ENCODE measurements at places on chromosomes 12 and 14.

- no peak for DNase-seq
These were observed 1134.6 kb downstream of the BCL11B start for GRCh38 chr14:98137131-98138025.

GRCh38 chr12:293199-293598 is 30.6 kb upstream of the SLC6A13 start:
- DNase-seq, result no peak

- no peak for DNase-seq
These were observed 11.7 kb upstream of the OTX2 start for GRCh38 chr14:56821805-56822610.

- DNase-seq, result no peak
These were observed 248.8 kb downstream of the KCNH5 start for GRCh38 chr14:62796431-62796830.

DNA sequence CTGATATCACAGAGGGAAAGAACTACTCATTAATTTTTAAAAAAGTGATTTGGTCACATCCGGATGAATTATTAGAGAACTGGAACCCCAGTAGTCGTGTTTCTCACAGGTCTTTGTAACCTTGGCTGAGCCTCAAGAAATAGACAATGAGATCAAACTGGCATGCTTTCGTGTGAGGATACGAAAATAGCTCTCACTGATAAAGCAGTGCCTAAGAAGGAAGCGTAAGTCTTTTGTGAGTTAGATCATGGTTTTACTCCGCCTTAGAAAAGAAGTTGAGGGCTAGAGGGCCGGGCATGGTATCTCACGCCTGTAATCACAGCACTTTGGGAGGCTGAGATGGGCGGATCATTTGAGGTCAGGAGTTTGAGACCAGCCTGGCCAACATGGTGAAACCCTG is 33.8 kb upstream of the GALNT16 start:
- no peak for DNase-seq

DNA sequence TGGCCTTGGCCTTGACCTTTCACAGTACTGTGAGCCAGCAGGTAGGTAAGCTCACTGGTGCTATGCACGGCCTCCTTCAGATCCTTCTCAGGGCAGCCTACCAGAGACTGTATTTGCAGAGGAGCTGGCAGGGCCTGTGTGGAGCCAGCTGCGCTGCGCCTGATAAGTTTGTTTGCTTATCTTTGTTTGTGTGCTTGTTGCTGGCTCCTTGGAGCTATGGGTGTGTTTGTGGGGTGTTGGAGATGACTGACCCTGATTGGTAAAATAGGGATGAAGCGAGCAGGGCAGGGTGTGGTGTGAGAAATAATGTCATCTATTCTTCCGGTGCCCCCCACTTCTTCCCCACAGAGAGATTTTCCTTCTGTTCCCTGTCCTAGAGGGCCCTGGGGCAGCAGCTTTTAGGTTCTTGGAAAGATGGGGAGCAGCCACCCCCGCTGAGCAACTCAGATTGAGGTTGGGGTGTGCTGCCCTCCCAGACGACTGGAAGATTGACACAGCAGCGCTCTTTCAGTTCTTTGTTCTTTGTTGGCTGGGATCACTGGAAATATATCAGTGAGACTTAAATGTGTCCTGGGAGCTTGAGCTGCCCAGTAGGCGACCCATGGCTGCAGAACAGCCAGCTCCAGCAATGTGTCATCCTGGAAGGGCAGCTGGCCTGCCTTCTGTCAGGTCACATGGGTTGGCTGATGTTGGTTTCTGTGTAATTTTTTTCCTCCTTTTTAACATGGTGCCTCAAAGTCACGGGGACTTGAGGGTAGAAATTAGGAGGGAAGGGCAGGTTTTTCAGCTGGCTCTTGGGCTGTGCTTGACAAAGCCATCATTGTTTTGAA is 19.6 kb downstream of the MLXIP start:
- DNase-seq, result no peak

DNA sequence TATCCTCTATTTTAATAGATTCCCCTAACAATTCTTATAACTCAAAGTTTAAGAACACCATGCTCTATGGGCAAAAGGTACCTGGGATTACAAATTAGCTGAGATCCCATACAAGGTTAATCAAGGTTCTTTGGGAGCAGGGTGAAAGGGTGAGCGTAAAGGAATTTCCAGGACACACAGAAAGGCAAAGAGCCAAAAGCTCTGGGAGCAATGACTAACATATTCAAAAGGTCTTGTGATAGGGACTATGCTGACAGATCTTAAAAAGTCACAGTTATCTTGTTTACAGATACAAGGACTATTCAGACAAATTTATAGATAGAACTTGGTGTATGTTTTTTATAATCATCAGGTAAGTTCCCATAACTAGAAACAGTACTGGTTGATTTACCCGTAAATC is 19.5 kb upstream of the PPFIBP1 start:
- no peak for DNase-seq

DNA sequence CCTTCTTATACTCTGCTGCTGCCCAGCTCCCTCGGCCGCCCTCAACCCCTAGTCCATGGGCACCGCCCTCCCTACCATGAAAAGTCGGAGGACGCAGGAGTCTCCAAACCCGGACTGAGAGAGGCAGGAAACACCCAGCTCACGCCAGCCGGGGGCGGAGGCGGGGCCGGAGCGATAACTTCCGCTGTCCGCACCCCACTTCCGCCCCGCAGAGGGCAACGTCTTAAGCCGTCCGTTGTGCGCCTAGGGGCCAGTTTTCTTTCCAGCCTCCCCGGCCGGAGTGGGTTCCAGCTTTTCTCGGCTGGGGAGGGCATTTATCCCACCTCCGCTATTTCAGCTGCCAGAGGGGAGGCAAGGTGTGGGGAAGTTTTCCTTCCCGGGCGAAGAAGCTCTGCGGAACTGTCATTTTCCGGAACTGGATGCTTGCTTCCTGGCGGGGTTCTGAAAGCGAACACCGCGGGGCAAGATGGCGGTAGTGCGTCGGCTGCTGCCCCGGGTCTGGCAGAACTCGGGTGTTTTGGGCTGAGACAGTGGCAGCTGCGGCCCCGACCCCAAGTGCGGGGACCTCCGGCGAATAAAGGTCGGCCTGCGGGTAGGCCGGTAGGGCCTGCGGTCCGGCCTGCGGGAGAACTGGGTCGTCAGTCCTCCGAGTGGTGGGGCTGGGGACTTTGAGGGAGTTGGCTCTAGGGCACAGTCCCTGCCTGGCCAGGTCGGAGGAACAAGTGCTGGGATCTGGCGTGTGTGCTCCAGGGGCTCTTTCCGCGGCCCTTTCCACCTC is at the start of the genes KCTD10 and UBE3B:
Gene KCTD10, minus strand, starts transcription at position 116 of the 778 bp plus-strand sequence. Its CDS starts 38 bp downstream, at position 78.
Gene UBE3B, plus strand, starts transcription at position 450 of the 778 bp plus-strand sequence. CDS start 5,918 bp downstream, outside the sequence.
- DNase-seq, result peak; percentile 73

GRCh38 chr12:5307065-5307464 is 124.8 kb upstream of the NTF3 start:
- no peak for DNase-seq

GRCh38 chr12:79508622-79509021 is 182.1 kb downstream of the PAWR start:
- DNase-seq, result no peak

DNA sequence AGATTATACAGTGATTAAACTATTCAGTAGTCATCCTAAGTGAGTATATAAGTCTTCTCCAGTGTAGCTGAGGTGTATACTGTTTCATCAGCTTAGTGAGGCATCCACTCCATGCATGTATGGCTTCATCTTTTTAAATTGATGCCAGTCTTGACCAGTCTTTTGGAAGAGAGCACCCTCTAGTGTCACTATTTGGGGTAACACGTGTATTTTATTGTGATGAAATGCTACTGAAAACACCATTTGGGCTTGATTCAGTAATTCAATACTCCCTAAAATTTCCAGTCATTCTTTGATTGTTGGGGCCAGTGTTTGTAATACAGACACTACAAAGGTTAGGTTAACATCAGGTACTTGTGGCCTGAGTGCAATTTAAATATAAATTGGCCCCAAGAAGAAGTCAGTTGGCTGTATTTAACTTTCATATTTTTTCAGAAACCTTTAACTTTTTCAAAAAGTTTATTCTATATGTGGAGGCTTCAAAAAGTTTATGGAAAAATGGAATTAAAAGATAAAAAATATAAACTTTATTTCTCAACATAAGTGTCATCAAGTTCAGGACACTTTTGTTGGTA is 35.3 kb downstream of the MIPOL1 start:
- DNase-seq, result no peak

- no peak for DNase-seq
These were observed 9.2 kb upstream of the PRH2 start for GRCh38 chr12:10919809-10920208.

- no peak for DNase-seq
These were observed 112.4 kb downstream of the APAF1 start for GRCh38 chr12:98757455-98757854.

All from activated CD4-positive, CD25-positive, alpha-beta regulatory T cell (primary cell).